ENCODE measurements at places on chromosomes 5 and 9.

DNA sequence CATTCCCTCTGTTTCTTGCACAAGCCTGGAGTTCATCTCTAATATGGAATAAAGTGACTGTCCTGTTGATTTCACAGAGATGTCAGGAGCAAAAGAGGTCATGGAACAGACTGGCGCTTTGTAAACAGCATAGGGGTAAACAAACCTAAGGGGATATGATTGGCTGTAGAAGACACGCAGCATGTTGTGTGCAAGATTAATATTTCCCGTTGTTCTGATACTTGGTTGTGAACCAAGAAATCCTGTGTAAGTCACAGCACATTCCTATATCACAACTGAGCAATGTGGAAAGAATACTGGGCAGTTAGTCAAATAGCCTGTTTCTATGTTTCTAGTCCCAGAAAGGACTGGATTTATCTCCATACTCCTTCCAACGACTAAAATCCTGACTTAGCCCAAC is 3.2 kb downstream of the ADAMTS12 start:
- no peak for DNase-seq

GRCh38 chr9:89013660-89014059 is 22.4 kb downstream of the S1PR3 start:
- no peak for DNase-seq

GRCh38 chr9:34310215-34310614 is 18.9 kb downstream of the KIF24 start:
- no peak for DNase-seq

GRCh38 chr9:93171261-93171990 is 12.5 kb upstream of the WNK2 start:
- no peak for DNase-seq

DNA sequence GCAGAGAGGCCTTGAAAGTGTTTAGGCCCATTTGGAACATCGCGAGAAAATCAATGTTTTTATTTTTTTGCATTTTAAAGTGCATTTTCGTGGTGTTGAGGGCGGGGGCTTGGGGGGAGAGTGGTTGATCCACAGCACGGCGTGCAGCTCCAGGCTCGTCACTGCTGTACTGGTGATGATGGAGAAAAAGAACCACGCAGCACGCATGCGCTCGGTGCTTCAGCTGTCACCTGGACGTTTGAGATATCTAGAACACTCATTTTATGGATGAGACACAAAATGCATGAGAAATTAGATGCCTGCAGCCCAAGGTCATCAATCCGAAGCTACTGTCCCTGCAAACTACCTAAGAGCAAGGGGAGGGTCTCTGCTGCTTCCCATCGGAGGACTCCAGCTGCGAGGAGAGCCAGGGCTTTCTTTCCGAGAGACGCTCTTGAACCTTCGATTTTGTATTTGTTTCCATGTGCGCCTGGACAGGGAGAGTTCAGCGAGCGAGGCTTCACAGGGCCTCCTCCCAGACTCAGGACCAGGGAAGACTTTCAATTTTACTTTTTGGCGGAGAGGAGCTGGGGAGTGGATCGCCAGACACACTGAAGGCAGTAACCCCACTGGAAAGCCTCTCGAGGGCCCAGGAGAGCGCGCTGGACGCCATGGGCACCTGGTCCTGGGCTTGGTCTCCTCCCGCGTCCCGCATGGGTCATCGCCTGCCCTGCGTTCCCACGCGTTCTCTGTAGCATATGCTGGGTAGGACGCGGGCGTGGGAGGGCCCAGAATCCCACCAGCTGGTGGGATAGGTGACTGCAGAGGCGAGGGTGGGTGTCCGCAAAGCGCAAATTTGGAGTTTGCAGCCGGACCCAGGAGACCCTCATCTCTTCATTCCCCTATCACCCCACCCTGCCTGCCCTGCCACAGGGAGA is 2.5 kb downstream of the DMRT2 start:
- no peak for DNase-seq

GRCh38 chr9:18438951-18439350 is 35.0 kb upstream of the ADAMTSL1 start:
- no peak for DNase-seq

DNA sequence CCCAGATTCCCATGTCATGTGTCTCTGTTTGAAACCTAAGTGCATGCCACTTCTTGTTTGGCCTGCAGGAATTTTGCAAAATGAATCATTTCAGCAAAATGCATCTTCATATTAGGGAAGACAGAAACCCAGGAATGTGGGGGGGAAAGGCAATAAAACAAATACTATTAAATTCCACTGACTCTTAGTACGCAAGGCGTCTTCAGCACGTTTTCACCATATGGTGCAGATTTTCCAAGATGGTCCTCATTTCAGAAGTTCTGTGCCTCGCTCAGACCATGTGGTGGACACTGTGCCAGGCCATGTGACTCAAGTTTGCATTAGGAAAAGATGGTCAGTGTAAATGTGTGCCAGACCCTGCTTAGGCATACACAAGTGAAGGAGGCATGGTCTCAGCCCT is 184.0 kb downstream of the ACTL7B start:
- no peak for DNase-seq

GRCh38 chr5:39419796-39420195 is 5.0 kb downstream of the DAB2 start:
- DNase-seq: no peak

GRCh38 chr5:66821688-66822429 is 225.7 kb downstream of the MAST4 start:
- DNase-seq: no peak

GRCh38 chr5:53994148-53994547 is 316.2 kb downstream of the ARL15 start:
- peak; percentile 14 for DNase-seq

DNA sequence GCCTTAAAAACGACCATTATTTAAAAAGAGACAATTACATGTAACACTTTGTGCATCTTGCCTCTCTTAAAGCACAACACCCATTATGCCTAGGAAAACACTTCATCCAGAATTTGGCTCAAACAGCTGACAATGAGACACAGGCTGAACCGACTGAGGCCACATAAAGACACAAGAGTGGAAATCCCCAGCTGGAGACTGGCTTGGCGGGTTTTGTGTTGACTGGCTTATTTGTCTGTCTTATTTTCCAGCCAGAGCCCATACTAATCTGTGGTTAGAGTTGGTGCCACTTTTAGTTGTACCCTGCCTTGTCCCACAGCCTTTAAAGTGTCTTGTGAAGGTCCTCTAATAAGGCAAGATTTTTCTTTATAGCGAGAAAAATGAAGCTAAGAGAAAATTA is 21.2 kb downstream of the TRIM14 start:
- no peak for DNase-seq

- DNase-seq: no peak
Observed at GRCh38 chr9:136152931-136153330, 34.3 kb upstream of the TMEM250 start.

DNA sequence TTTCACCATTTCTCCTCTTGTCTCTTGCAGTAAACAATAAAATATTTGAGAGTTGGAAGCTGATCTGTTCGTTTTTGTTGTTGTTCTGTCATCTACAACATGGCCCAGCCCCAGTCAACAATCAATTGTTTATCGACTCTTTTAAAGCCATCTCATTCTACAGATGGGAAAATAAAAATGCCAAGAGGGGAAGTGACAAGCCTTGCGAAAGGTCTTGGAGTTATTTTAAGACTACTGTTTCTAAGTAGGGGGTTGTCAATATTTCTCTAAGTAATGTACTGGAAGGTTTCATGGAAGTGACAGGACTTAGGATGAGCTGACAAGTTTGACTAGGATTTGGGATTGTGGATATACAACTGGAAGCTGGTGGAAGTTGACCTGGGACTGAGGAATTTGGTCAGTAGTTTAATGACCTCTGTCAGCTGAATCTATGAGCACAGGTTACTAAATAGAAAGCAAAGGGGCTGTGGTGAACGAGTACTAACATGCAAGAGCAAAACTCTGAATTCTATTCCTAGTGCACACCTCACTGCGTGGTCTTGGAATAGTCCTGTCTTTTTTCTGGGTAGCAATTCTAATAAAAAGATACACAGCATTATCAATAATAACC is 57.5 kb upstream of the ADRB2 start:
- no peak for DNase-seq

DNA sequence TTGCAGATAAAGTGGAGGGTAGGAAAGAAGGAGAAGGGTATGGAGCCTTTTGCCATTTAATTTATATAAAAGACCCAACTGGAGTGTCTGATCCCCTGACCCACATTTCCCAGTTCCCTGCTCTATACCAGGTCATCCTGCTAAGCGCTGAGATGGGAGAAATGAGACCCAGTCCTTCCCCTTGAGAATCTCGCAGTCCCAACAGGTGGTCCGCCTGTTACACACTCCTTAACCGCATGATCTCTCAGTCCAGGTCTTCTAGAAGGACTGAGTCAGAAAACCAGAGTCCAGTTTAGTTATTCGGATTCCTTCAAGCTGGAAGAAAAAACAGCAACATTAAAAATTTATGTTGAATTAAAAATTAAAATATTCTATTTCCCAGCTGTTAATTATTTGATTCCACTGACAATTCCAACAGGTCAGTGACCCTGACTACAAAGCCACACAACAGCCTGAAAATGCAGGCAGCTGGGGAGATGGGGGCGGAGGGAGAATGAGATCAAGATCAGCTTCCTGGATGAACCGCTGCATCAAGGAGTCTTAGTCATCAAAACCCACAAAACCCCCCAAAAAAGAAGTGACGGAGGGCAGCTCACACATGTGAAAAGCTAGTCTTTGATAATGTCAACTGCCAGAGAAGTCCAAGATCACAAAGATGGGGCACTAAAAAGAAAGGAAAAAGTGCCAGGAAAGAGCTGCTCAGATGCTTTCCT is 44.0 kb downstream of the GGTA1 start:
- DNase-seq: no peak

DNA sequence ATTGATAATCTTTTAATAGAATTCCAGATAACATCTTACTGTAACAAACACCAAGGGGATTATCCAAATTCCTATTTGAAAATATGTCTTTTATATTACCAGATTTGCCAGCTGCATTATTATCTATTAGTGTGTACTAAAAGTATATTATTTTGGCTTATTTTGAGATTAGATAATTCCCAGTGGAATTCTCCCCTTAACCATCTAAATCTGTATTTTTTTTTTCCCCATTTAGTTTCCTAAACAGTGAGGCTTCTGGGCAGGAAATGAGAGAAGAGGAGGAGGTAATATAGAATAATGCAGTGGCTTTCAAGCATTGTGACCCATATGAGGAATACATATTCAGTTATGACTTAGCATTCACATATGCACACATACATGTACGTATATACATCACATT is 53.5 kb upstream of the ABL1 start:
- DNase-seq: no peak

DNA sequence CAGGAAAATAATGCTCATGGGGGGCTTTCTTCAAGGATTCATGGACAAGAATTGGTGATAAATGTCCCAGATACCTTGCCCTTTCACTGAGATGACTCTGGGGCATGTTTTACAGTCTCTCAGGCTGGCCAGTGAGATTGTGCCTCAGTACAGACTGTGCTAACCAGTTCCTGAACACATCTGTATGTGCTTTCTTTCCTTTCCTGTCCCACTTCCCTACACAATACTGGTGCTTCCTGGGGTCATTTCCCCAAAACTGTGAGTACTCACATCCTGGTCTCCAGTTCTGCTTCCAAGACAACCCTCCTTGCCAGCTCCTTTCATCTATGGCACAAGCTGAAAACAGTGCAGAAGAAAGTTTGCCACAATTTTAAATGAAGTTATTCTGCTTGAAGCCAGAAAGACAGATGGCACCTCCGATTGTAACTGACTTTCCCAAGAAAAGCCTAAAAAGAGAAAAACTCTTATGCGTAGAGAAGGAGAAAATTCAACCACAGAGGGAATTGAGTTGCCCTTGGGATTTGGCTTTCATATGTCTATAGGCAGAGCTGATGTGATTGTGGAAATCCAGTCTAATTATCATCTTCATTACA is 134.7 kb downstream of the DRD1 start:
- no peak for DNase-seq

- DNase-seq: no peak
Observed at GRCh38 chr5:179599100-179599499, 24.4 kb downstream of the HNRNPH1 start.

DNA sequence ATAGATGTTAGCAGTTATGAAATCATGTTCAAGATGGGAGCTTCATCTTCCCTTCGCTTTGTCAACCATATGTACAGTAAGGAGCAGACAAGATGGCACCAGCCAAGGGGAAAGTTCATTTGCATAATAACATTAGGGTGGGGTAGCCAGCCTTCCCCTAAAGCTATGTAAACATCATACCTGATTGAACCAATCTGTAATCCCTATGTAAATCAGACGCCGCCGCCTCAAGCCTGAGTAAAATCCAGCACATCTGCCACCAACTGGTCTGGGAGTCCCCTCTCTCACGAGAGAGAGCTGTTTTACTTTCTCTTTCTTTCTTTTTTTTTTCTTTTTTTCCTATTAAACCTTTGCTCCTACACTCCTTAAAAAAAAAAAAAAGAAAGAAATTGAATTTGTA is 30.8 kb upstream of the REEP2 start:
- no peak for DNase-seq

DNA sequence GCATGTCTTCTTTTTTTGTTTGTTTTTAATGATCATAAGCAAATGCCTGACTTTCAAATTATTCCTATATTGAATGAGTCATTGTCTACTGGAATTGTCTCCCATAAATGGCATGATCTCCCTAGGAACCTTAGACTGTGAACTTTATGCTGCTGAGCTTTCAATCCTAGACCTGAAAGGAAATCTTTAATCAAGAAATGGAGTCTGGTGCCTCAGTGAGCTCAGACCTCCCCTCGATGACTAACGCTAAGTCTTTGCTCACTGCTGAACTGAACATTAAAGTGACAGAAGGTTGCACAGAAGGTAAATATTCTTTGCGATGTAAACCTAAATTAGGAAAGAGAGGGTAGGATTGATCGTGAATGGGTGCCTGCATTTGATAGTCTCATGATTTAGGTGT is 745.2 kb upstream of the WWC1 start:
- peak; percentile 34 for DNase-seq

GRCh38 chr5:36599986-36600779 is 6.2 kb upstream of the SLC1A3 start:
- no peak for DNase-seq

GRCh38 chr5:94508461-94509148 is 109.8 kb downstream of the KIAA0825 start:
- DNase-seq: no peak

DNA sequence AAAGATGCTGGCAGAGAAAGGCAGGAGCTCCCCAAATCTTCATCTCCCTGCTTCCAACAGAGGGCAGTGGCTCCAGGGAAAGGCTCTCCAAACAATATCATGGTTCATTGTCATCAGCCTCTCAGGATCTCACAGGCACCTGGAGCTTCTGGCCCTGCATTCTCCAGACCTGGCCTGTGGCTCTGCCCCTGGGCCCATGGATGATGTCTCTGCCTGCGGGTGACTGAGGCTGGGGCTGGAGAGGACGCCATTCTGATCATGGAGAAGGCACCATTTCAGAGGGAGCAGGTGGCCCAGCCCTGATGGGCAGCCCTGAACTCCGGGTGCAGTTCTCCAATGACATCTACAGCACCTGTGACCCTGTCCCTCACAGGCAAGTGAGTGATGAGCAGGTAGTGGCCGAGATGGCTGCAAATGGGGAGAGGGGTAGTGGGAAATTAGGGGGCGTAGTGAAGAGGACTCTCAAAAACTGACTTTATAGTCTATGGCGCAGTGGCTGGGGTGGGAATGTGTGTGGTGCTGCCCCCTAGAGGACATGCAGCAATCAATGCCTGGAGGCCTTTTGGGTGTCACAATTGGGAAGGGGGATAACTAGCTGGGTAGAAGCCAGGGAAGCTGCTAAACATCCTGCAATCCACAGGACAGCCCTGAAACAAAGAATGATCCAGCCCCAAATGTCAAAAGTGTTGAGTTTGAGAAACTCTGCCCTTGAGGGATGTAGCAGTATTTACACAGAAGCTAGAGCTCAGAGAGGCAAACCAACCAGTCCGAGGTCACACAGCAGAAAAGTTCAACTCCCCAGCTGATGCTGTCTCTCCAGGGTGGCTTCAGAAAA is 3.2 kb downstream of the SH3PXD2B start:
- no peak for DNase-seq
